Right cardiac atrium (tissue), 5 donors: ENCODE measurements at places on chromosomes 6 and 20. TPM values are rescaled to one million over a fixed set of nuclear protein-coding genes. Genes with fewer than 3 reads are reported as not detected.

RAB23 gene
- 11.8 TPM for total RNA-seq

GJA10 gene
- total RNA-seq, result not detected

DDX39B gene
- 196 TPM for total RNA-seq

MOCS1 gene
- 24.1 TPM for total RNA-seq

PDYN gene
- not detected for total RNA-seq

PRIM2 gene
- 6.7 TPM for total RNA-seq

DNA sequence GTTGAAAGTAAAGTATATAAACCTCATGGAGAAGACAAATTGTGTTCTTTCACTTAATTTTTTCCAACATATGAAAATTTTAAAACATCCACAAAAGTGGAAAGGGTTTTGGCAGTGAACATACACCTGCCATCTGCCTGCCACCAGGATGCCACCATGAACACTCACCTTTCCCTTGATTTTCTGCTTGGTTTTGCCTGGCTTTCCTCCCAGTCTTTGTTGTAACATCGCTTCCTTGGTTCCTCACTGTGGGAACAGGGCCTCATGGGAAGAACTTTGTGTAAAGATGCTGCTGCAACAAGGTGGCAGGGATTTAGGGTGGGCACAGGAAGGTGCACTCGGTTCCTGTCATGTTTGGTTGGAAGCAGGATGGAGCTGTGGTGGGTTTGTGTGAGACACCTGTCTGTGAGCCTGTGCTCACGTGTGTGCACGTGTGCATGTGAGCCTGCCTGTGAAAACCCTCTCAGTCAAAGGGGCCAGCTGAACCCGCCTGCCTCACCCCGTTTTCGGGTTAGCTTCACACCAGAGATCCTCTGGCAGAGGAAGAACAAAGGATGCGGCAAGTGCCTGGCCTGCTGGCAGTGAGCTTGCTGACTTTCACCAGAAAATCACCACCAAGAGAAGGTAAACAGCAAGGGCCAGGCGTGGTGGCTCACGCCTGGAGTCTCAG lies 11.0 kb upstream of the RBM38 start:
- DNase-seq, result no peak
